ENCODE measurements at places on chromosomes 7 and 10.

DNA sequence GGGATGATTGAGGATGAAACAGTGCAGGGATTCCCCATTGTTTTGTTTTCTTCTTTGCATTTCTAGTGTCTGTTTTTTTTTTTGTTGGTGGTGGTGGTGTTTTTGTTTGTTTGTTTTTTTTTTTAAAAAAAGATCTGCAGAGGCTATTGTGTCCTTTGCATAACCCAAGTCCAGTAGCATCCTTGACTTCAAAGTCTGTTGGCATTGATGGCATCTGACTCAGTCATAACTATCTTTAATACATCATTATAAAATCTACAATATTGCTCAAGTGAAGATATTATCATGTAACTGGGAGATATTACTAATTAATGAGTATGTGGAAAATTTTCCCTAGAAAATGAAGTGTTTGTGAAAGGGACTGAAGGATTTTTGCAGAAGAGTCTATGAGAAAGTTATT lies 70.2 kb downstream of the KIAA1217 start:
- no peak for DNase-seq

DNA sequence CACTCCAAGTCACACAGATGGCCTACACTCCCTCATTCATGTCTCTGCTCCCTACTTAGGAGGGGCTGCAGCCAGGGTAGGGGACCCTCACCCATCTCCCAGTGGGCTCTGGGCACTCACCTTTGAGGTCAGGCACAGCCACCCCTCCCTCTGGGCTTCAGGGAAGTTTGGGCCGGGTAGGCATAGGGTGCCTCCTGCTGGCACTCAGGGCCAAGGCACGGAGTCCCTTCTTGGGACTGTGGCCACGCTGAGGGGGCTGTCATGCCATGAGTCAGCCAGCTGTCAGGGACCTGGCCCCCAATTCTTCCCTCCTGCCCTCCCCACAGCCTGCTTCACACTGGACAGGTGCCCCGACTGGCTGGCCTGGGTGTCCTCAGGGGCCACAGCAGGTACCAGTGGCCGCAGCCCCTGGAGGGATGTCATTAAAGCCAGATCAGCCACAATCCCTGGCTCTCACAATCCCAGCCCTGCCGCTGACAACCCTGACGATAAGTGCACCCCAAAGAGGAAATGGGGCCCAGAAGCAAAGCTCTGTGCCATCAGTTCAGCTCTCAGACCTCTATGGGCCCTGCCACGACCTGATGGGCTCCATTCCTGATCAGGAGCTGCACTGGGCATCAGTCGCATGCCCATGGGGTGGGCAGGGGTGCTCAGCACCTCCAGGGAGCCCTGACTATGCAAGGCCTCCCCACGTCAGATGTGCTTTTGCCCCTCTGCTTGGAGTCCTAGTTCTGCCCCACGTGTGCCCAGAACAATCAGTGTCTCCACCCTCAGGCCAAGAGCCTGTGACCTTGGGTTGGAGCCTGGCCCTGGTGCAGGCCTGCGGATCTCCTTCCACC lies 34.1 kb upstream of the RET start:
- DNase-seq, result no peak

DNA sequence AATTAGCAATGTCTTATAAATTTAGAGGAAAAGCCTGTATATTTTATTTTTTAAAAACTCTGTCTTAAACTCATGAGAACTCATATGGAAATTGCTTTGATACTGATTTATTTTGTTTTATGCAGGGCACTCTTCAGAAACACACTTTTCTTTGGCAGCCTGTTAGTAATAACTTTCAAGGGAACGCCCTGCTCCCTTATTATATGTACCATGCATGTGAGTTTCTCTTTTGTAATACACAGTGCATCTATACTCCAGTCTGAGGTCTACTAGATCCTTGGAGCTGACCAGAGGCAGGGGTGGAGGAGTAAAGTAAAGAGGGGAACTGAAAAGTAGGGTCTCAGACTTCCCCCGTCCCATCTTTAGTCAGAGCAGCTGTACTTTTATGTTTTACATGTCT lies 40.2 kb downstream of the GPR85 start:
- no peak for DNase-seq

- peak; percentile 56 for DNase-seq
These were observed 83.7 kb downstream of the SLC16A9 start for GRCh38 chr10:59625721-59626522.

DNA sequence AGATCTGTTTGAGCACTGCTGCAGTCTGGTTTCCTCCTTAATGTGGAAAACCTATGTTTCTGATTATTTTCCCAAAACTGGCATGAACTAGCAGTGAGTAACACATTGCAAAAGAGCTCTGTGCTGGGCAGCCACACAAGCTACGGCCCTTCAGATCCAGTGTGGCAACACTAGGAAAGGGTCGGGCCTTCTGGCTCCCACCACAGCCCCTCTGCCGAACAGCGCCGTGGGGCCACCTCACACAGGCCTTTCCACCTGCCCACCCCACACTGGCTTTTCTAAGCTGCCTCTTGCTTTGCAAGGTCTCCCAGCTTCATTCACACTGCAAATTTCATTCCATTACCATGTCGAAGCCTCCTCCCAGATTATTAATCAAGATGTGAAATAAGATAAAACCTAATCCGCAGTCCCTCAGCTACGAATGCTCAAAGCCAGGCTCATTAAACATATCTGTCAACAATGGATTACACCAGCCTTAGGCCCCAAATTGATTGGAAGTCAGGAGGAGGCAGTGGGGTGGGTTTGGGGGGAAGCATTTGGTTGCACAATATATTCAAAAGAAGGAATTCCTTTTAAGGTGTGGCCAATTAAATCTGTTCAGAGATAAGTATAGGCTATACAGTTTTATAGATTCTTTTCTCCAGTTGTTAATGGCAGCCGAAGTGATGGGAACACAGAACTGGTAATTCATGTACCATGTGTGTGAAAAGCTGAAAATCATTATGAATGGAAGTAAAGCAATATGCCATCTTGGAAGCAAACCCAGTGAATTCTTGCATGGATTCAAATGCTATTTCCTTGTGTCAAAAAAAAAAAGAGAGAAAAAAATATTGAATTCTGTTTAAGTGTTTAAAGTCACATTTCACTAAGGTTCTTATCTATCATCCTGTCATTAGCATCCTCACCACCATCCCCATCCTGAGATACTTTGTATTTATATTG lies 223.7 kb downstream of the MTERF1 start:
- DNase-seq, result no peak
